ENCODE measurements at places on chromosomes 2 and 18.

GRCh38 chr2:179581605-179582004, 279.8 kb downstream of the ZNF385B start:
- ATAC-seq = no peak

GRCh38 chr2:12435430-12436222, 281.1 kb upstream of the TRIB2 start:
- ATAC-seq = no peak

DNA sequence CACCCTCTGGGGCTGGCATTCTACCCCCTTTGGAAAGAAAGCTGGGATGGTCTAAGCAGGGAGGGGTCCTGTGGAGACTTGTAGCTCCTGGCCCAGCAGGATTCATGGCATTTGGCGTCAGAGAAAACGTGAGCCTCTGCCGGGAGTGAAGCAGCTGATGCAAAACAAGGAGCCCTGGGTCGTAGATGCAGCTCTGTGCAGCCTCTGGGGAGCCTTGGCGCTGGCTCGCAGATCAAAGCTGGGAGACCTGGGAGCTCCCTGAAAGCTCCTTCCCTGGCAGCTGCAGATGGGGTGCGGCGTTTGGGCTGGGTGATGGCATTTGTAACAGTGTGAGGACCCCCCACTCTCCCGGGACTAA, 148.3 kb downstream of the KLHL29 start:
- no peak for ATAC-seq

DNA sequence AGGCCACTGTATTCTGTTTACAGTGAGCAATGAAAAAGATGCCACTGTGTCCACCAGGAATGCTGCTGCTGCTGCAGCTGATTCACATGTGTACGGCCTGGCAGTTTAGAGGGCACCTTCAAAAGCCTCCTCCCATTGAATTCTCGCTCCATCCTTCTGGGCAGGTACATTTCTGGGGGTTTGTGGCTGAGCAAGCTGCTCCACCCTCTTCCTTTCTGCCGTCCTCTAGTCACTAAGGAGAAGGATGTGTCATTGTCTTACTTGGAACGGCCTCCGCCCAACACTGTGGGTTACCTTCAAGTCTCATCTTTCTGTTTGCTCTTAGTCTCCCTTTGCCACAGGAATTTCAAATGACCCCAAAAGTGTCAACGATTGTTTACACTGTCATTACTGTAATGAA, 182.0 kb downstream of the ZBTB7C start:
- no peak for ATAC-seq

DNA sequence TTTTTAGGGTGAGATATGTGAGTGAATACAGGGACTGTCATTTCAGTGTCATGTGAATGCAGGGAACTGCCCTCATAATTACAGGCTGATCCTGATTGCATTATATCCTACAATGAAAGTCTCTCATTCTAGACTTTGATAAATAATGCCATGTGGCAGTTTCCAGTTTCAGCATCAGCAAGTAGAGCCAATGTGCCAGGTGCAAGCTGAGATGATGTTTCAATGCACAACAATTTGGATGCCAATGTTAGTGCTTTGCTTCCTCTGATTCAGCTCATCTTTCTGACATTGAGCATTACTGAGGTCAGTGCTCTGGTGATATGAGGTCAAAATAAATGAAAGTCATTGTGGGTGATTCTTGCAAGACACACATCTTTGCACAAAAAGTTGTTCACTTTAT, 63.7 kb upstream of the TFPI start:
- ATAC-seq = peak; percentile 42

DNA sequence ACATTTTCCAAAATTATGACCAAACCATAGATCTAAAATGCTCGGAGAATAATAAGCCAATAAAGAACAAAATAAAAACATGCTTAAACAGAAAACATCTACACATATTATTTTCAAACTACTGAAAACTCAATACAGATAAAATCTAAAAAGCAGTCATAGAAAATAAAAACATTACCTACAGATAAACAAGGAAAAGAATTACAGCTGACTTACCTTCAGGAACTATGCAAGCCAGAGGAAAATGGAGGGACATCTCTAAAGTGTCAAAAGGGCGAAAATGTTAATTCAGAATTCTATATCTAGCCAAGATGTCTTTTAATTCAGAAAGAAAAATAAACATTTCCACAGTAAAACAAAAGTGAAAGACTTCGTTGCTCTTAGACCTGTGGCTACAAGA, 112.9 kb upstream of the GYPC start:
- ATAC-seq = no peak

GRCh38 chr2:11158916-11159573, 3.8 kb downstream of the SLC66A3 start:
- no peak for ATAC-seq

DNA sequence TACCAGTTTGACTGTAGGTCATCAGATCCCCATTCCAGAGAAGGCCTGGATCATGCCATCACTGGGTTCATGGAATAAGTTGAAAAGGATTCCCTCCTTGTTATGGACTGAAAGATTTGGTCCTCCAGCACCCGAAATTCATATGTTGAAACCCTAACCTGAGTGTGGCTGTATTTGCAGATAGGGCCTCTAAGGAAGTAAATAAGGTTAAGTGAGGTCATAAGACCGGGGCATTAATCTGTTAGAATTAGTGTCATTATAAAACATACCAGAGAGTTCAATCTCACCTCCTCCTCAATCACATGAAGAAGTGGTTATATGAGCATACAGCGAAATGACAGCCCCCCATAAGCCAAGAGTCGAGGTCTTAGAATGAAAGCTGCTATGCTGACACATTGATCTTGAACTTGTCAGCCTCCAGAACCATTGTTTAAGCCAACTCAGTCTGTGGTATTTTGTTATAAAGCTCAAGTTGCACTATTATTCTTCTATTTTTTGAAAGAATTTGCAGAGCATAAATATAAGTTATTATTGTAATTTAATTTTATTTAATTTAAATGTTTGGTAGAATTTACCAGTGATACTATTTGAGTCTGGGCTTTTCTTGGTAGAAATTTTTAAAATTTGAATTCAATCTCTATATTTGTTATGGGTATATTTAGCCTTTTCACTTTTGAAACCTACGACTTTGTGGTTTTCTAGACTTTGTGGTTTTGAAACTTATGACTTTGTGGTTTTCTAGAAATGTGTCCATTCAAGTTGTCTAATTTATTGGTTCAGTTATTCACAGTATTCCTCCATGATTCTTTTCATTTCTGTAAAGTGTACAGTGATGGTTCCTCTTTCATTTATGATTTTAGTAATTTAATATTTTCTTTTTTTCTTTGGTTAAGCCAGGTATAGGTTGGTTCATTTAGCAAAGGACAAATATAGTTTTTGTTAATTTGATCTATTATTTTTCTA, 1206.7 kb upstream of the CDH2 start:
- no peak for ATAC-seq

DNA sequence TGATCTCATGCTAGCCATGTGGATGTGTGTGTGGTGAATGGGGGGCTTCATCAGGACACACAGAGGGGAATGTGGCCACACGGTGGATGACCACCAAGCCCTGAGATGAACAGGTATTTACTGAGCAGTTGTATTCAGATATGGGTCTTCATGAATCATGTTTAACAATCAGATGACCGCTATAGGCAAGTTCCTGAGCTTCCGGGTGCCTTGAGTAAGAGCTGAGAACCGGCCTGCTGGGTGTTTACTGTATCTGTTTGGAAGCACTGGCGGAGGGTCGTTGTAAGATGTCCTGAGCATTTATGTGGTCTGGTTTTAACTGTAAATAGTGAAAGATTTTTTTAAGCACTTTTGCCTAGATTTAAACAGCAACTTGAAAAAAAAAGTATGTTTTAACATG, 43.9 kb downstream of the BOLA3 start:
- ATAC-seq = no peak
